Tibial nerve (tissue), 4 donors: ENCODE measurements at places on chromosomes 4 and X.

DNA sequence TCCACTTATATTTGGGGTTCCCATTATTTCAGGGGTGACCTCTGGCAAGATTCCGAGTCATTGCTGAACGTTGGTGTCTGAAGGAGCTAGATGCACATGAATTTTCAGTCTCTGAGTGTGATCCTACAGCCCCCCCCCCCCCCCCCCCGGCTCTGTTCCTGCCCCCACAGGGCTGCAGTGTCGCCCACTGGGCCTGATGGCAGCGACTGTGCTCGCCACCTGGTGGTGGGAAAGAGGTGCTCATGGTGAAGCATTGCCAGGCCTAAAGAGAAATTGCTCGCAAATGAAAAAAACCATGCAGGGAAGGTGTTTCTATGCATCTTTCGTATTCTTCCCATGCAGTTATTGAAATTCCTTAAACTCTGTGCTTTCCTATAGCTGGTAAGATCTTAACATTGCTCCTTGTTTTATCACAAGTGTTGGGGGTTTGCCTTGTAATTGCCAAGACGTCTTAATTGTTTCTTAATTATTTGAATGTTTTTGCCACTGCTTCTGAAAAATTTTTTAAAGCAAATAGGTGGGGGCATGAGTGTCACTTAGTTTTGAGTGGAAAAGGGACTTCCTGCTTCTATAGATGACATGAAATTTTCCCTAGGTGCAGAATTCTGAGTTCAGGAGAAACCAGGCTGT, 63.2 kb downstream of the CLDN22 start:
- DNase-seq: peak; percentile 49

DNA sequence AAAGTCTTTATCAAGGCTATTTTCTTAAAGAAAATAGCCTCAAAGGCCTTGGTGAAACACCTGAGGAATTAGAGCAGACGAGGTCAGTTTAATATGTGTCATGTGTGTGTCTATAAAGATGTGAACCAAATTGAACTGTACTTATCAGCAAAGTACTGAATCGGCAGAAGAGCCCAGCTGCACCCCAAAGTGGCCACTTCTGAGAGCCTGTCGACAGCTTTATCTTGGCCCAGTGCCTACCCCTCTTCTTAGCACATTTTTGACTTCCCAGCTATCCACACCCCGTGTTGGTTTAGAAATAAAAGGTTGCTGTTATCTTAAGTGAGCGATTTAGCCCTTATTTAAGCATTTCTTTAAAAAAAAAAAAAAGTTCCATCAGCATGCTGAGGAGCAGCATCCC, 329.7 kb downstream of the FBXW7 start:
- DNase-seq: no peak

DNA sequence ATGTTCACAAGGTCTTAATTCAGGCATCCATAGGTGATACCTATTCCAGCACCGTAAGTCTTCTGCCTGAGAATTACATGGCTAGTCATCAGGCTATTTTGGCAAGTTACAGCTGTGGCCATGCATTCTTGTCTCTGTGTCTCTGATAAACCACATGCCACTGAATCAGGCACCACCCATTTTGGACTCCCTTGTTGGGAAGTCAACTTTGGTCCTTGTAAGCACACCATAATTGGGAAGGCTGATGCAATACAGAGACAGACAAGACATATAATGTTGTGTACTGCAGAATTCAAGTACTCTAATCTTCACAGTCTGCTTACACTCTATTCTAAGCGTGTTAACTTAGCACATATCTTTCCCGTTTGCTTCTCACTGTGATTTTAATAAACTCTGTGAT, 483.7 kb upstream of the FTHL17 start:
- DNase-seq: no peak

GRCh38 chr4:74475091-74475800, 30.3 kb downstream of the AREG start:
- DNase-seq: no peak

- DNase-seq: no peak
Measured at GRCh38 chrX:112672788-112673560, 6.8 kb downstream of the LHFPL1 start.

DNA sequence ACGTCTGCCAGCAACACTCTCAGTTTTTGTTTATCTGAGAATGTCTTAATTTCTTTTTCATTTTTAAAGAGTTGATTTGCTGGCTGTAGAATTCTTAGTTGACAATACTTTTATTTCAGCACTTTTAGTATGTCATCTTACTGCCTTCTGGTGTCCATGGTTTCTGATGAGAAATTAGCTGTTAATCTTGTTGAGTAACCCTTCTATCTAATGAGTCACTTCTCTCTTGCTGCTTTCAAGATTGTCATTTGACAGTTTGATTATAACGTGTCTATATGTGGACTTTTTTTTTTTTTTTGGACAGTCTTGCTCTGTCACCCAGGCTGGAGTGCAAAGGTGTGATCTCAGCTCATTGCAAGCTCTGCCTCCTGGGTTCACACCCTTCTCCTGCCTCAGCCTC, 24.0 kb upstream of the TMEM255A start:
- no peak for DNase-seq

- DNase-seq: no peak
Measured at GRCh38 chrX:140713174-140713539, 3.6 kb downstream of the LINC00632 start.

DNA sequence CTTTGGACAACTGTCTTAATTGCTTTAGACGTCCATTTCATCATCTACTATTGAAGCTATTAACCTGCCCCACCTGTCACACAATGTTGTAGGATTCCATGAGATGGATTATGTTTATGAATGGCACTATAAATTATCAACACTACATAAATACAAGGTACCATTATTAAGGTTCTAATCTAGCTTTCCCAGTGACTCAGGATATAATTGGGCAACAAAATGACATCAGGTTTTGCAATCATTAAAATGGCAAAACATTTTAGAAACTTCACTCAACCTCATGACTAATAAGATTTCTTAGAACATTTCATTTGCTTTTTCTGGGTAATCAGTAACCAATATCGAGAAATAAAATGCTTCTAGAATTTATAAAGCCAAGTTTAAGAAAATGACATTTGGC, 9.2 kb downstream of the HOPX start:
- no peak for DNase-seq

DNA sequence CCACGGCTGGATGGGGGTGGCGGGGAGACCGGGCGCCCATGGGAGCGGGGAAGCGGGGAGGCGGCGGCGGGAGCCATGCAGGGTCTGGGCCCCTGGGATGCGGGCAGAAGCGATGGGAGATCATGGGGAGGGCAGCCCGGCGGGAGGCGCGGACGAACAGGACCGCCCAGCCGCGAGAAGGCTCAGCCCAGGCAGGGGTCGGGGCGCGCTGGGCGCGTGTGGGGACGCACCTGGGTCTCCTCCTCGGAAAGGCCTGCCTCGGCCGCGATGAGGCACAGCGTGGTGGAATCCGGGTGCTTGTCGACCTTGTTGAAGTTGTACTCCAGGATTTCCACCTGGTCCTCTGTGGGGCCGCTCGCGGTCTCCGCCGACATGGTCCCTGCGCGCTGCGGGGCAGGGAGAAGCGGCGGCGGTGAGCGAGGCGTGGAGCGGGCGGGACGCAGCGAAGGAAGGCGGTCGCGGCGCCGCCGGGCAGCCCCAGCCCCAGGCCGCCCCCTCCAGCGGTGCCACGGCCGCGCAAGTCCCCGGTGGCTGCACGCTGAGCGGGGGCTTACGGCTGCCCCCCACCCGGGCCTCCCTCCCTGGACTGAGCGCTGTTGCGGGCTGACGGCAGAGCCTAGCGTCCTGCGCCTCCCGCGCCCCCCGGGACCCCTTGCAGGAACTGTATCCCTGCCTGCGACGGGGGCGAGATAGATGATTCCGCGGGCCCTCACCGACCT, 25.3 kb downstream of the HOPX start:
- no peak for DNase-seq
